Activated CD4-positive, alpha-beta T cell treated with anti-CD3 and anti-CD28 coated beads for 36 hours (primary cell): ENCODE measurements at places on chromosomes 11 and 22. TPM values are rescaled to one million over a fixed set of nuclear protein-coding genes. Genes with fewer than 3 reads are reported as not detected.
A peak's percentile ranks its signal among the peaks of the same experiment; 100 is the strongest.

Gene GLYAT
- total RNA-seq = not detected

Gene PKDREJ
- total RNA-seq = not detected

GRCh38 chr22:45320357-45320976, 10.7 kb downstream of the FAM118A start:
- DNase-seq = peak; percentile 44
- H3K4me3 ChIP-seq = no peak overlapping the region
- peaks cover 83% of the 10 kb centered on the region for H3K4me1 ChIP-seq
- H3K27me3 ChIP-seq = no peaks in the 10 kb centered on the region

Gene APOL6
- total RNA-seq = 34.3 TPM

GRCh38 chr11:3002871-3003270, 10.7 kb upstream of the NAP1L4 start:
- no peaks in the 10 kb centered on the region for H3K27me3 ChIP-seq
- DNase-seq = no peak
- no peak overlapping the region for H3K4me3 ChIP-seq
- peaks cover 49% of the 10 kb centered on the region for H3K36me3 ChIP-seq
- peak overlapping the region; percentile 1 for H3K27ac ChIP-seq

DNA sequence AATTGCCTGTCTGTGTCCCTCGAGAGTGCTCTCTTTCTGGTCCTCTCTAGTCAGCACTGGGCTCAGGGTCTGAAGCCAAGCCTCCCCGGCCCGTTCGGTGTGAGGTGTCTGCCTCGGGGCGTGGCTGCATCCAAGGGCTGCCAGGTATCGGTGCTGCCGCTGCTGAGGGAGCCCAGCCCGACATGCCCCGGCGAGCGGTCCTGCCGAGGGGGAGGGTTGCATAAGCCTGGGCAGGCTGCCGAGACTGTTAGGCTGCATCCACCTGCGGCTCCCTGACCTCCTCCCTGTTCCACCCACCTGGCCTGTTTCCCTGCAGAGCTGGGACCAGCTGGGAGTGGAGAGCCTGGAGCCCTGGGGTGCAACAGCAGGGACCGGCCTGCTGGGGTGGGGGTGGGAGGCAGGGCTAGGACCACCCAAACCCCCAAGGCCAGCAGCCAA, 6.3 kb downstream of the OVOL1 start:
- H3K27me3 ChIP-seq = peaks cover 21% of the 10 kb centered on the region
- H3K4me3 ChIP-seq = no peak overlapping the region
- DNase-seq = no peak
- no peak overlapping the region for H3K27ac ChIP-seq
- H3K4me1 ChIP-seq = peaks cover 1% of the 10 kb centered on the region

DNA sequence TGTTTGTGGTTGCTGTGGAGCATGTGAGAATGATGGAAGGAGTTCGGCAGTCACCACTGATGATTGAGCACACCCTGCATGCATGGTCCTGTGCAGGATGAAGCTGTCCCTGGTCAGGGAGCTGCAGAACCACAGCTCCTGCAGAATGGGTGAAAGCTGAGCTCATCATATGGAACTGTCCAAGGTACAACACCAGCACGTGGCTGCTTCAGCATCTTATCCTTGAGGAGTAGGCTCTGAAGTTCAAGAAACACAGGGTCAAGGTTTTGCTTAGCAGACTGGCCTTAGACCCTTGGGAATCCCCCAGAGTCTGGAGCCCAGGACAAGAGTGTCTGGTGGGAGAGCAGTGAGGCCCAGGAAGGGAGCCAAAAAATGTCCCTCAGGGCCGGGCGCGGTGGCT, 182.4 kb upstream of the LARGE1 start:
- H3K27me3 ChIP-seq = no peaks in the 10 kb centered on the region
- no peaks in the 10 kb centered on the region for H3K36me3 ChIP-seq
- H3K4me3 ChIP-seq = no peak overlapping the region
- H3K4me1 ChIP-seq = no peaks in the 10 kb centered on the region
- no peak for DNase-seq
- H3K27ac ChIP-seq = no peak overlapping the region

DNA sequence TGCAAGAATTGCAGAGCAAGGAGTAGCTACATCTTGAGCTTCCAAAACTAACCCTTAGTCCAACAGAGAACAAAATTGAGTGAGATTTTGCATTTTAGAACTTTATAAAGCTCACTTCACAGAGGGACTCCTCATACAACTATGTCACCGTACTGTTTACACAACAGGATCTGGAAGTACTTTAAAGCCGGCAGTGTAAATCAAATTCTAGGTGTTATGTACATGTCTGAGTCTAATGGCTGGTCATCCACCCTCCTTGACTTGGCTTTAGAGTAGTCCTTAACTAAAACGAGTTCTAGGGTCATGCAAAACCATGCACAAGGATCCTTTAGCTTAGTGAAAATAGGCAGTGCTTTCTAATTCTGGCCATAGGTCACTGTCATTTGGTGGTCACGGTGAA, 23.5 kb downstream of the IRAG1 start:
- no peak overlapping the region for H3K27ac ChIP-seq
- no peak for DNase-seq
- peaks cover 19% of the 10 kb centered on the region for H3K27me3 ChIP-seq
- H3K36me3 ChIP-seq = no peaks in the 10 kb centered on the region
- H3K4me1 ChIP-seq = peaks cover 3% of the 10 kb centered on the region
- H3K4me3 ChIP-seq = no peak overlapping the region

DNA sequence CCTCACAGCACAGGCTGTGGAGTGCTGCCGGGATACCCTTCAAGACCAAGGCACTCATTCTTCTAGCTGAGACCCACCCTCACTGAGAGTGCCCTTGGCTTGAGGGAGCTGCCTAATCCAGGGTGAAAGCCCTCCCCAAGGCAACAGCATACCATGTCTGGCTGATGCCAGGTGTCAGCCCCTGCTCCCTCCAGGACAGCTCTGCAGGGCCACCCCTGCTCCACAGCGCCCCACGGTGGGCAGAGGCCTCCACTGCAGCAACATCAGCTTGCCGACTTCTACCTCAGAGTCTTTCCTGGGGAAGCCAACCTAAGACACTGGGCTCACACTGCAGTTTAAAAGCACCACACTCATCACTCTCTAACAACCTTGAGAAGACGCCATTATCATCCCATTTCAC, 29.0 kb downstream of the TTLL1 start:
- DNase-seq = peak; percentile 77
- no peaks in the 10 kb centered on the region for H3K4me1 ChIP-seq
- H3K27ac ChIP-seq = no peak overlapping the region

GRCh38 chr11:80970037-80970436, 1529.2 kb upstream of the TENM4 start:
- H3K27ac ChIP-seq = no peak overlapping the region
- H3K4me1 ChIP-seq = no peaks in the 10 kb centered on the region
- no peak for DNase-seq
- H3K27me3 ChIP-seq = no peaks in the 10 kb centered on the region
- H3K36me3 ChIP-seq = no peaks in the 10 kb centered on the region

Gene TSGA10IP
- not detected for total RNA-seq

- H3K36me3 ChIP-seq = no peaks in the 10 kb centered on the region
- H3K4me3 ChIP-seq = no peak overlapping the region
- H3K4me1 ChIP-seq = no peaks in the 10 kb centered on the region
- H3K27ac ChIP-seq = no peak overlapping the region
These were observed 14.5 kb downstream of the OTOG start for GRCh38 chr11:17561526-17561925.

Gene DRD2
- not detected for total RNA-seq

Gene NXPE1
- total RNA-seq = not detected

DNA sequence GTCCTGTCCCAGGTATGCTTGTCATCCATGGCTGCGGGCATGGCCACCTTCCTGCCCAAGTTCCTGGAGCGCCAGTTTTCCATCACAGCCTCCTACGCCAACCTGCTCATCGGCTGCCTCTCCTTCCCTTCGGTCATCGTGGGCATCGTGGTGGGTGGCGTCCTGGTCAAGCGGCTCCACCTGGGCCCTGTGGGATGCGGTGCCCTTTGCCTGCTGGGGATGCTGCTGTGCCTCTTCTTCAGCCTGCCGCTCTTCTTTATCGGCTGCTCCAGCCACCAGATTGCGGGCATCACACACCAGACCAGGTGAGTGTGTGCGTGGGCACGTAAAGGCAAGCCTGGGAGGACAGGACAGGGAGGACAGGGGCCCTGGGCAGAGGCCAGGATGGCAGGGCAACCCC, 42.4 kb downstream of the SLCO2B1 start:
- no peak overlapping the region for H3K4me3 ChIP-seq
- DNase-seq = no peak
- no peaks in the 10 kb centered on the region for H3K36me3 ChIP-seq
- no peaks in the 10 kb centered on the region for H3K4me1 ChIP-seq
- no peak overlapping the region for H3K27ac ChIP-seq

- H3K4me3 ChIP-seq = peak overlapping the region; percentile 73
- peaks cover 25% of the 10 kb centered on the region for H3K4me1 ChIP-seq
- peaks cover 63% of the 10 kb centered on the region for H3K27me3 ChIP-seq
- peak overlapping the region; percentile 87 for H3K27ac ChIP-seq
These were observed 5.5 kb downstream of the TTC28 start for GRCh38 chr22:28674121-28674563.

DNA sequence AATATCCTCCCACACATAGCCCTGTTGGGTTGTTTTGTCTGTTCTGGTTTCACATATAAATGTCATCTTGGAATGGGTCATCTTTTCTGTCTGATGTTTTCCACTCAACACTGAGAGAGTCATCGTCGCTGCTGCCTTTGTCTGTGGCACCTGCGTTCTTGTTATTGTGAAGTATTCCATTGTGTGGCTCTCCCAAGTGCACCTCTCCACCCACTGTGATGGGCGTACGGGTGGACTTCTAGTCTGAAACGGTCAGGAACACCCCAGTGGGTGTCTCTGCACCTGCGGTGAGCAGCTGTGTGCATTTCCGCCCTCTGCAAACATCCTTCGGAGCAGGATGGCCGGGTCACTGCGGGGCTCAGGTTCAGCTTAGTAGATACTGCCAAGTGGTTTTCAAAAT, 34.5 kb upstream of the RTL6 start:
- DNase-seq = peak; percentile 27
- H3K4me3 ChIP-seq = no peak overlapping the region
- peaks cover 8% of the 10 kb centered on the region for H3K4me1 ChIP-seq
- H3K27ac ChIP-seq = peak overlapping the region; percentile 19

Gene ART5
- 0.23 TPM for total RNA-seq

GRCh38 chr11:93668171-93668570, 6.7 kb downstream of the CEP295 start:
- peak overlapping the region; percentile 15 for H3K27ac ChIP-seq
- H3K4me3 ChIP-seq = no peak overlapping the region
- H3K4me1 ChIP-seq = peaks cover 29% of the 10 kb centered on the region
- peaks cover 44% of the 10 kb centered on the region for H3K36me3 ChIP-seq

DNA sequence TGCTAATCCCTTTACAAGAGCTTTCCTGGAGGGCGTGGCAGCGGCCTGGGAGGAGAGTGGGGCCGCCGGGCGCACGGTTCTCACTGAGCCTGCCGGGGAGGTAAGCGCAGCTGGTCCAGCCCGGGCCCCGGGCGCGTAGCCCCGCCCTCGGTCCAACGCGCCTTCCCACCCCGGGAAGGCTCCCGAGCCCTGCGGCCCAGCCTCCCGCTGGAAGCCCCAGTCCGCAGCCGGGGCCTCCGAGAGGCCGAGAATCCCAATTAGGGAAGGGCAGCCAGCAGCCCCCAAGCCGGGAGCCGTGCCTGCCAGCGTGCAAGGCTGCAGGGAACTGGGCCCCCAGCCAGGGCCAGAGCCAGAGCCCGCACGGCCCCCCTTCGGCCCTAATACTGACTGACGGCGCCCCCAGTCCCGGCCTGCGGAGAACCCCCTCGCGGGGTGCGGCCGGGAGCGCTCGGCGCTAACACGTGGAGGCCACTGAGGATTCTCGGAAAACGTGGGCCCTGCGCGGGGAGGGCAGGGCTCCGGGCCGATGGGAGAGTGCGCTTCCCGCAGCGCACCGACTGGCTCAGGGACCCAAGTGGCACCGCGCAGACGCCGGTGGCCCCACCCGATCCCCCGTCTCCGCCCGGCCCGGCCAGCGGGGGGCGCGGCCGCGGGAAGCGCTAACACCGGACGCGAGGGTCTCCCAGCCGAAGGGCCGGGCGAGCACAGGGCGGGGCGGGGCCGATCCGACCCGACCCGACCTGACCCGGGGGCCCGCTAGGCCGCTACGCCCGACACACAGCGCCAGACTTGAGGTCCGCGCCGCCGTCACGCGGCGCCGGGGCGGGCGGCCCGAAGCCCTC, 5.7 kb downstream of the ZFTA start:
- no peaks in the 10 kb centered on the region for H3K27me3 ChIP-seq
- peaks cover 1% of the 10 kb centered on the region for H3K36me3 ChIP-seq
- no peak overlapping the region for H3K27ac ChIP-seq

GRCh38 chr11:8190431-8190830, 21.6 kb upstream of the RIC3 start:
- no peak overlapping the region for H3K27ac ChIP-seq
- peaks cover 11% of the 10 kb centered on the region for H3K27me3 ChIP-seq
- no peak overlapping the region for H3K4me3 ChIP-seq
- no peaks in the 10 kb centered on the region for H3K4me1 ChIP-seq
- DNase-seq = no peak

GRCh38 chr11:72775288-72776110, 18.3 kb downstream of the STARD10 start:
- H3K4me3 ChIP-seq = no peak overlapping the region
- no peak for DNase-seq
- no peaks in the 10 kb centered on the region for H3K27me3 ChIP-seq

DNA sequence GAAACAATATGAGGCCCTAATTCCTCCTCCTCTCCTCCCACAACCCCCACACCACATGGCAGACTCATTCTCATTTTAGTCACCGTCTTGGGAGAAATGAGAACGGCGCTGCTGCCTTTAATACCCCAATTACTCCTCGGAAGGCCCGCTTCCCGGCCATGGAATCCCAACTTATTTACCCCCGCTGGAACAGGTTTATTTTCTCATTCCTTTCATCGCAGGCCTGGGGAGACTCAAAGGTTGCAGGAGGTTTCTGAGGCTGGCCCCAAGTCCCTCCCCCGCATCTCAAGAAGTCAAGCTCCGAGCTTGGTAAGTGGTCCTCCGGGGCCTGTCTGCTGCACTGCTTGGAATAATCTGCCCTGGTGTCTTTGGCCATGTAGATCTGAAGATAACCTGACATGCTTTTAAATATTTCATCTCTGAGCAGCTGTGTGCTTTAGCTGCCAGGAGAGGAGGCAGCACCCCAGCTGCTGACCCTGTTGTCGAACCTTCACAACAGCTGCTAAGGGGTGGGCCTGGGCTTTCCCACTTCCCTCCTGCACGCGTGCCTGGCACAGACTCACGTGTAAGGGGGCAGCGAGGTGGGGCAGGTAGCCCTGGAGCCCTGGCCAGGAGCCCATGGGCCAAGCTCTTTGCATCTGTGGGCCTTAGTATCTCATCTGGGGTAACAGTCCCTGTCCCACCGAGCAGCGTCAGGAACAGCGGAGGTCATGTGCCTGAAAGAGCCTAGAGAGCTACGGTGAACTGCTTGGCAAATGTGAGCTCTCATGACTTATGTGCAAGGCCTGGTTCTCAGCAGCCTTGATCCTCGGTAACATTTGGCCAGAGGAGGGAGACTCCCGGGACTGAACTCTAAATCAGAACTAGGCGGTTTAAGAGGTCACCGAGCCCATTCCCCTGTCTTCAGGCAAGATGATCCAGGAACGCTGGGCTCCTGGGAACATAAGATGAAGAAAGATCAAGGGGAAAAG, 164.6 kb downstream of the ST3GAL4 start:
- no peaks in the 10 kb centered on the region for H3K27me3 ChIP-seq
- H3K27ac ChIP-seq = no peak overlapping the region
- no peak overlapping the region for H3K4me3 ChIP-seq
- no peak for DNase-seq
- no peaks in the 10 kb centered on the region for H3K36me3 ChIP-seq
